ENCODE measurements at places on chromosomes 13 and 19. TPM values are rescaled to one million over a fixed set of nuclear protein-coding genes. Genes with fewer than 3 reads are reported as not detected.

GRCh38 chr19:54439174-54439851 is 9.7 kb upstream of the LENG8 start:
- peak; percentile 81 for DNase-seq

CACNA1A gene
- 16.5 TPM for total RNA-seq

SCN1B gene
- 3.9 TPM for total RNA-seq

DNA sequence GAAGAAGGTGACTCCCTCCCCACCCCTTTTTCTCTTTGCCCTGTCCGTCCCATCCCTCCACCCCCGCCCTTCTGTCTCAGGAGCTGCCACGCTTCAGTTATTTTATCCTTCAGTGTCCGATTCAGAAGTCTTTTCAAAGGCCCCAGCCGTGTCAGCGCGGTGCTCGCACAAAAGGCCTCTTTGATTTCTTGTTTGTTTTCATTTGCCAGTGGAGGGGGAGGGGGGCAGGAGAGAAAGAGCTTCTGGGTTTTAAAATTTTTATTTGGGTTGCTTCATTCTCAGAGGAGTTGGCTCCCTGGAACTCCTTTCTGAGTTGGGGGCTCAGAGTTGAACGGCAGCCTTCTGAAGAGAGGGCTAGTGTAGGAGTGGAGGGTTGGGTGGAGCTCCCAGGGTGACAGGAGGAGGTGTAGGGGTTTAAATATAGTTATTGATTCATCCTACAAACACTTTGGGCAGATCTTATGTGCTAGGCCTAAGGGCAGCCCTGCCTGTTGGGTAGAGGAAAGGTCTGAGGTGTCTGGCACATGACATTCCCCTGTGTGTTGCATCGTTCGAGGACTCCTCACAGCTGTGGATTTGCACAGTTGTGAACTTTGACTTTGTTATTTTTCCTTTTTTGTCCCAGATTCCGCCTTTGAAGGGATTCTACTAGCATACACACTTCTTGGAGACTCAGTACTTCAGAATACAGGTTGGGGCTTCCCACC is 36.8 kb downstream of the NFIX start:
- DNase-seq = peak; percentile 81

DBP gene
- total RNA-seq = 10.3 TPM

DNA sequence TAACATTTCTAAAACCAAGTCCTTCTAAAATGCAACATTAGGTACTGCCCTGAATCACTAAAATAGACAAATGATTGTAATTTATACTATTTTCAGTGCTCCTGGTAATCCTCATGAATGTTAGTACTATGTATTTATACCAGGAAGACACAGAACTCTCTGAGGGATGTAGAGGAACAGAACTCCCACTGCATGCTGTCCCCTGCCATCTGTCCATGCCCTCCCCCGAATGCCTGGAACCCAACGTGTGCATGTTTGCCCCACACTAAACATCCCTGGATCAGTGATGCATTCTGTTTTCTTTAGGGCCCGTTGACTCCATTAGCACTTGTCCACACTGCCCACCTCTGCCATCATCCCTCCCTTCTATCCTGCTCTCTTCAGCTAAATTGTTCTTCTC is 26.5 kb downstream of the ENOX1 start:
- DNase-seq = no peak

- no peak for DNase-seq
These were observed 13.6 kb upstream of the SHC2 start for GRCh38 chr19:474126-475078.

GRCh38 chr19:16003391-16003790 is 54.6 kb downstream of the OR10H4 start:
- no peak for DNase-seq

DNA sequence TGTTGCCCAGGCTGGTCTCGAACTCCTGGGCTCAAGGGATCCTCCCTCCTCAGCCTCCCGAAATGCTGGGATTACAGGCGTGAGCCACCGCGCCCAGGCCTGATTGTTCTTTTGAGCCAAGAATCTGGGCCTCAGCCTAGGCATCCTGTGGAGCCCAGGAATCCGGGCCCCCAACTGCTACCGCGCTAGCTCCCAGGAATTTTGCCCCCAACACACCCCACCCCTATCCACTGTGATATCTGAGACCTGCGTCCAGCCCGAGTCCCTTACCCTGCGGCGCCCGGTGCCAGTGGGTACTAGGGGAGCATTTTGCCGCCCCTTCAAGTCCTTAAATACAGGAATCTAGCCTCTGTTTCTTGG is 838 bp upstream of the MYADM start:
- peak; percentile 91 for DNase-seq

- no peak for DNase-seq
These were observed 4.6 kb downstream of the FRY start for GRCh38 chr13:32036126-32036695.

DNA sequence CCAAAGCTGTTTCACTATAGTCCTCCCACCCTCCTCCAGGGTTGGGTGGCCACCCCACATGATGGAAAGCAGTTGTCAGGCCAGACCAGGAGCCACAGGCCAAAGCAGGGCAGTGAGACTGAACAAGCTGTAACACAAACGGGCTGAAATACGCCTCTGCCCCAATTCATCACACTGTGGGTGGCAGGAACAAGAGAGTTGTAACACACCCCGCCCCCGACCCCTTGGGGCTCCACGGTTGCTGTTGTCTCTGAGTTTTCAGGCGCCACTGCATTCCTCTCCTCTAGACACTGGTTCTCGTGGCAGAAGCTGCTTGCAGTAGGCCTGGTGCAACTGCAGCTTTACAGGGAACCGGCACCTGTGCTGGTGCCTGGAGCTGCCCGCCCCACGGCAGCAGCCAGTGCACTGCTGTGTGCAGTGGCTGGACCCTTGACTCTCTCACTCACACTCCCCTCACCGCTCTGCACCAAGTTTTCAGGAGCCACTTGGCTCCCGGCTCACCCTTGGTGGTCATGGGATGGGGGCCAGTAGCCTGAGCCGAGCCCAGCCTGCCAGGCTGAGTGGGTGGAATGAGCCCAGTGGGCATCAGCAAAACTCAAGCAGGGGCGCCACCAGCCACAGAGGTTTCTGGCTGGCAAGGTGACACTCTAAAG is 1314.5 kb upstream of the MIR17HG start:
- peak; percentile 29 for DNase-seq

DNA sequence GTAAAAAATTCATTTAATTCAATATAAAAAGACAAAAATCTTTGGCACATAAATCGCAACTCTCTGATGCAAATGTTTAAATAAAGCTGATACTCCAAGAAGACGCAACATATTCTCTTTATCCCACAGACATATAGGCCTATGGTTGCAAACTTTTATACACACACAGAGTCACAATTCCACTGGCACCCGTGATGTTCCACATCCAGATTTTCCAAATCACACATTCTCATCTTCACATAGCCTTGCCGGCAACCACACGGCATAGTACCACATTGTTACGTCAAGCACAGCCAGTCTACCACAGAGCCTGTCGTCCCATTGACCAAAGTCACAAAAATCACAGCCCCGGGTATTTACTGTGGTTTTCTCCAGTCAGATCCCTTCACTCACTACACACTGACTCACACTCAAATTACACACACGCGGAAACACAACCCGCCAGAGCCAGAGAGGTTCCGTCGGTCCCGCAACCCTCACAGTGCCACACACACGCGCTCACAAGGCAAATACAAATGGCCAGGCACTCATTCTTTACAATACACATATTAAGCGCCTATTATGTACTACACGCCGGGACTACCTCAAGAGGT is 546 bp upstream of the ZNF546 start:
- DNase-seq = no peak

PET100 gene
- 30.3 TPM for total RNA-seq

PIP5K1C gene
- 8.6 TPM for total RNA-seq

- DNase-seq = no peak
These were observed 23.0 kb upstream of the NDFIP2 start for GRCh38 chr13:79457948-79458347.

TBXA2R gene
- total RNA-seq = 0.09 TPM

IGFL3 gene
- not detected for total RNA-seq

DNA sequence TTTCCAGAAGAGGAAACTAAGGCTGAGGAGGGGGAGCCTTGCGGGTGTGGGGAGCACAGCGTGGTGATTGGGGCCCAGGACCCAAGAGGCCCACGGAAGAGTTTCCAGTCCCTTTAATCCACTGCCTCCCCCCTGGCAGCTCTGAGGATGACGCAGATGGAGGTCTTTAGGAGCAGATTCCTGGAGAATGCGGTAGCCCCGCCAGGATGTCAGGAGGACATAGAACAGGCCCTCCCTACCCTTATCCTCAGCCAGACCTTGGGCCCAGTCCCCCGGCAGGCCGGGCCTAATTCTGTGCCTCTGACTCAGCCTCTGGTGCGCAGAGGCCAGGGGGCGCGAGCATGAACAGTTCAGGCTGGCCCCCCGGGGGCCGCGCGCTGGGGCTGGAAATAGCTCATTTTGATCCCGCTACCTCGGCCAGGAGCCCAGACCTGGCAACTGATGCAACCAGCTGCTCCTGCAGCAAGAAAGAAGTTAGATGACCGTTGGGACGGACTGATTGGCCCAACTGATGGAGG is 461 bp upstream of the HSPB6 start:
- peak; percentile 66 for DNase-seq

GRCh38 chr19:55095260-55096060 is 19.8 kb downstream of the EPS8L1 start:
- DNase-seq = peak; percentile 48

DNA sequence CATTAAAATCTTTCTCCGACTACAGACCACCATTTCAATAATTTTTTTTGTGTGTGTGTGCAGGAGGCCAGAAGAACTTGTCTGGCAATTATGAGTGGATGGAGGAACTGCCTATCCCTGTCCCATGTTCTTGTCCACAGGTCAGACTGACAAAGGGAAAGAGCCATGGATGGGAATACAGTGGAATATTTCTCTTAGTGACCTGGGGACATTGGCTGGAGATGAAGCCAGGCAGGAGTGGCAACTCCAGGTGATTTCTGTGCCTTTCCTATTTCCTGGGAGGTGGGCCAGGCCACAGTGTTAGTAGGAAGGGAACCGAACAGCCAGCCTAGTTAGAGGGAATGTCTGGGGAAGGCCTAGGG is 3.7 kb downstream of the PSG9 start:
- no peak for DNase-seq

DNA sequence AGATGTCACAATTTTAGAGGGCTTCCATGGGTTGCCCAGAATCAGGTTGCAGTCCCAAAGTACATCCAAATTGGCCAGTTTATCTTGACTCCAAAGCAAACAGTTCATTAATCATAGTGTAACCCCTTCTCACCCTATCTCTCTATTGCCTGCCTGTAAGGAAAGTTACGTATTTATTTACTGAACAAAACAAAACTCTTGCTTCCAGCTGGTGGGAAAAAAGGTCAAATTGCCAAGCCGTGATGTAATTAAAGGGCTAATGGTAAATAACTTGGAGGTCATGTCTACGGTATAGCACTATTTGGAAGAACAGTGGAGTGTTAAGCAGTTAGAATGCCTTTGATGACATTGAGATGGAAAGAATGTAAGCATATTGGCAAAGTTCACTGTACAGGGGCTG is 214.0 kb downstream of the DLEU7 start:
- DNase-seq = no peak

DAND5 gene
- 0.07 TPM for total RNA-seq

DNA sequence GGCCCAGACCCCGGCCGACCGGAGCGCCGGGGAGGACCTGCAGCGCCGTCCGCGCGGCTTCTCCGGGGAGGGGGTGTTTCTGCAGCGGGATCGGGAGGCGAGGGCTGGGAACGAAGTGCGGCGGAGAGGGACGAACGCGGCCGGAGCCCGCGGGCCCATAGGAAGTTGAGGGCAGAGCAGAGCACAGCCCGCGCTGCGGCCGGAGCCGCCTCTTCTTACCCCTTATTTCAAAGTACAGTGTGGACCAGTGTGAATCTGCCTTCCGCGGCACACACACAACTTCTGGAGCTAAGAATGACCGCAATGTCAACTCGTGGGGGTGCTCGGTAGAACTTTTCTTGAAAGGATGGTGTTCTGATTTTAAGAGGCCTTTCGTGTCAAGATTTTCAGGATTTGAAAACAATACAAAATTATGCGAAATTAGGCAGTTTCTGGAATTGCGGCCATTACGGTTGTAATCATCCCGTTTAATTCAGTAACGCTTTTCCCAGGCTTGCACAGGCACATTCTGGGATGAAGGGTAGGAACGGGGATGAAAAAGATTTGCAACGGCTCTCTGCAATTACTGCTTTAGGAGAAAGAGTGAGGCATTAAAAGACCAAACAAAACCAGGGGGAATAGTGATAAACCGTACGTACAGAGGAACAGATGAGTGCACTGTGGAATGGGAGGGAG is 821 bp downstream of the TDRD3 start:
- DNase-seq = peak; percentile 83

- DNase-seq = no peak
These were observed 1.2 kb downstream of the CPT1C start for GRCh38 chr19:49692147-49692506.

ZNF471 gene
- 1.4 TPM for total RNA-seq

KRI1 gene
- 16.4 TPM for total RNA-seq

ZNF14 gene
- 14.4 TPM for total RNA-seq

DNA sequence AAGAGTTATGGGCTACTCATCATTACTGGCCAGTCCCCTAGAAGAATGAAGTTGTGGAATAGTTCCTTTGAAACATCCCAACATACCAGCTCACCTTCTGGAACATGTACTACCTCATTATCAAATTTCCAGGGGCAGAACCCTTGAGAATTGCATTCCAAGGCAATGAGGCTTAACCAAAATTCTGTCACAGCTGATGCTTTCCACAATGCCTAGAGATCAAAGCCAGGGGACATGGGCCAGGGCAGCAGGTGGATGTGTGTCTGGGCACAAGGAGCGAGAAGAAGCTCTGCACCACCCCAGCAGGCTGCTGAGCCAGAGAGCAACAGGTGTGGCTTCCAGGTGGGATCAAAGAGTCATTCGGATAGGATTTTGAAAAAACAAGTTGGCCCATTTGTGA is 362.1 kb downstream of the EFNB2 start:
- no peak for DNase-seq

DNA sequence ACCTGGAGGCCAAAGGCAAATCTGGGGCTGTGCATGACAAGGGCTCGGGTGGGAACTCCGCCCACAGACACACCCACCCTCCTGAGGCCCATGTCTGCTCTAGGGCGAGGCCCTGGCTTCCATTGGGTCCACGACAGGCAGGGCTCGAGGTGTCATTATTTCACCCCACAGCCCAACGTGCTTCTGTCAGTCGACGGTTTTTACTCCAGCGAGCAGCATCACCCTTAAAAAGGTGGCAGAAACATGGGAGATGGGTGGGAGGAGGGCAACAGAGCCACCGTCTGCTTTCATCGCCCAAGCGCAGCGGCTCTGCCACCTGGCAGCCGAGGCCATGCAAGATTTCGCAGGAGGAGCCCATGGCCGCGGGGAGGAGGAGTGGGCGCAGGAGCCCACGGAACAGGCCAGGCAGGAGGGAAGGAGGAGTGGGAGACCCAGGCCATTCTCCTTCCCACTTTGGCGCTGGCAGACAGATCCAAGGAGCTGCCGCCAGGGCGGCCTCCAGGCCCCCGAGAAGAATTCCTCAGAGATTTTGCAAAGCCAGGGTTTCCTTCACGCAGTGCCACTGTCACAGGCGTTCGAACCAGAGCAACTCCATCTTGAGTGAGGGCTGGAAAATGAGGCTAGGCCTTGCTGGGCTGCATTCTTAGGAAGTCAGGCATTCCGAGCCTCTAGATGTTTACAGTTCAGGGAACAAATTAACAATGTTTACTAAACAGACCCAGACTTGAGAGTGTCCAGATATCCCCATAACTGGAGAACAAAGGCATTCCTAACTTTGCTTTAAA is 49.3 kb upstream of the TUBGCP3 start:
- DNase-seq = no peak

PNMA8A gene
- 43.9 TPM for total RNA-seq

GRCh38 chr13:21018220-21018619 is 43.2 kb downstream of the LATS2 start:
- no peak for DNase-seq

Data from neural progenitor cell (in vitro differentiated cells).